Stimulated activated CD8-positive, alpha-beta memory T cell treated with anti-CD3 and anti-CD28 coated beads, Interleukin-4, amount 100 ng/mL, for 4 hours (primary cell): ENCODE measurements at places on chromosomes 16 and 17.

DNA sequence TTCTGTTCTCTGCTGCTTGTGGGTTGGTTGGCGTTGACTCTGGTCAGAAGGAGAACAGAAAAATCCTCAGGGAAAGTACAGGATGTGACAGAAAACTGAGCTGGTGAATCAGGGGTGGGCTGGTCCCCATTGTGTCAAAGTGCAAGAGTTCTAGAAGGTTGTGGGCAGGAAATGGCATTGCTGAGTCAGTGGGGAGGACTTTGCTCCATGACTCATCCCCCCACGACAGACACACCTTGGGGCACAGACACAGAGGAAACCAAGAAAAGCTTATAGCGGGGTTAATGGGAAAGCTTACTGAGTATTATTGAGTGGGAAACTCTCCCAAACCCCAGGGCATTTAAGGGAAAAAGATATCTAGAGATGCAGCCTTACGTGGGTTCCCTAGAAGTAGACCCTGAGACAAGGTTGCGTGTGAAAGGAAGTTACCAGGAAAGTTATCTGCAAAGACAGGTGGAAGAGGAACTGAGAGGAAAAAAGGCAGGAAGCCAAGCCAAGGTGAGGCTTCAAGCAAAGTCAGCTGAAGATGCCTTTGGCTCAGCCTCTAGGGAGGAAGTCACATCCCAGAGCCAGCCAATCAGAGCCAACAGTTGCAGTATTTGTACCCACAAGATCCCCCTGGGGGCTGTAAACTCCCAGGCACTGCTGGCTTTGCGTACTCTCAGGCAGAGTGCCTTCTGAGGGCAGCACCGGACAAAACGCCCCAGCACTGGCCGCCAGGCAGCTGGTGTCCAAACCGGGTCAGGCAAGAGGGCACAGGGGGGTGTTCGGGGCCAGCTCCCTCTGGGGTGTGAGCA lies 86.4 kb downstream of the FOXL1 start:
- DNase-seq: peak; percentile 20

DNA sequence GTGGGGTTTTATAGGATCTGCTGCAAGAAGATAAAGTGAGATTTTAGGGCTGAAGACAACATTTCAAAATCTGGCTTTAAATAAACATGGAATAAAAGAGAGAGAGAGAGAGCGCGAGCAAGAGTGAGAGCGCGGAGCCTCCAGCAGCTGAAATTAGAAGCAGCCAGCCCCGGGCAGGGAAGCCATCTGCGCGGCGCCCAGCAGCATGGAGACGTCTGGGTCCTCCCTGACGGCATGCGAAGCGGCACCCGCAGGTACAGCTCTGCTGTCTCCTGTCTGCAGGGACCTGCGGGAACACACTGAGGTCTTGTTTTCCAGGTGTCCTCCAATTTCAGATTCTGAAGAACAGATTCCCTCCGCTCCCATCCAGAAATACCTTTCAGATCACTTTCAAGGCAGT lies 7.9 kb upstream of the BAIAP2 start:
- DNase-seq: no peak

DNA sequence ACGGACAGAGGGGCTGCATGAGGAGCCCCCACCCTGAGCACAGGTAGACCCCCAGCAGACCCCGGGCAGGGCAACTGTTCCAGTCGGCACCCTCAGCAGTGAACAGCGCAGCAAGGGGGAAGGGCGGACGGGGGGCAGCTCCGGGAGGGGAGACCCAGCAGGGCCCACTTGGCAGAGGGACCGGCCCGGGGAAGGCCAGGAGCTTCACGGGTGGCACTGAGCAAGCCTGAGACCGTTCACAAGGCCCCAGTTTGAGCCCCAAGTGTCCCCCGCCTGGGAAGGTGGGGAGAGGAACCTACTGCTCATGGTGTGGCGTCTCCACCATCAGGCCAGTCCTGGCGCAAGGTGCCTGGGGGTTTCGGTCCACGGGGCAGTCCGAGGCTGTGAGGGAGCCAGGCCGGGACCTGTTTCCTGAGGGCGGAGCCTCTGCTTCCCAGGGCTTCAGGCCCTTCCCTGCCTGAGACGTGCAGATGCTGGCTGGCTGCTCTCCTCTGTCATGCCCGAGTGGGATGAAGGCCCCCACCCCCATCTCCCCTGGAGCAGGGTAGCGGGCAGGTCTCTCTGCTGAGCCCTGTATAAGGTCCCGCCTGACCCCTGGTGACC lies 54.4 kb upstream of the GNG13 start:
- DNase-seq: no peak

DNA sequence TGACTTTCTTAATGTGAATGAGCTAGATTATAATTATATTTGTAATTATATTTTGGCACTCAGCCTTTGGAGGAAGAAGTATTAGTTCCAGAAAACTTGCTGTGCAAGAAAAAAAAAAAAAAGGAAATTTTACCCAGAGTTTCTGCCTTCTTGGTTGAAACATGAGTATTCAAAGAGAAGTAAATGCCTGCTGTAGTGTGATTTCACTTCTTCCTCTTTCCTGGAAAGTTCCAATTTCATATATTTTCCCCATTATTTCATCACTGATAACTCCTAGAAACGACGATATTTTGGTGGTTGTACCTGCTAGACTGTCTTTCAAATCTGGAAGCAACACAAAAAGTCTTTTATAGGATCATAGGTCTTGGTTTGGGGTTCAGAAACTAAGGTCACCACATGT lies 20.4 kb upstream of the MPHOSPH6 start:
- no peak for DNase-seq

GRCh38 chr16:50295541-50296132 lies 29.3 kb downstream of the ADCY7 start:
- DNase-seq: no peak

DNA sequence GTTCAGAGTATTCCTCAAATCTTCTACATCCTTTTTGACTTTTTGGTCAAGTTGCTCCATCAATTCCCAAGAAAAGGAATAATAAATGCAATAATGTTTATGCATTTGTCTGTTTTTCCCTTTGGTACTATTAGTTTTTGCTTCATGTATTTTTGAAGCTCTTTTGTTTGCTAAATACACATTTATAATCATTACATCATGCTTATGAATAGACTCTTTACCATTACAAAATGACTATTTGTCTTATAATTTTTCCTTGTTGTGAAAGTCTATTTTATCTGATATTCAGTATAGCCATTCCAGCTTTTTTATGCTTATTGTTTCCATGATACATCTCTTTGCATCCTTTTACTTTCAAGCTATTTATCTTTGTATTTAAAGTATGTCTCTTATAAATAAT lies 41.2 kb downstream of the CEP112 start:
- DNase-seq: no peak

DNA sequence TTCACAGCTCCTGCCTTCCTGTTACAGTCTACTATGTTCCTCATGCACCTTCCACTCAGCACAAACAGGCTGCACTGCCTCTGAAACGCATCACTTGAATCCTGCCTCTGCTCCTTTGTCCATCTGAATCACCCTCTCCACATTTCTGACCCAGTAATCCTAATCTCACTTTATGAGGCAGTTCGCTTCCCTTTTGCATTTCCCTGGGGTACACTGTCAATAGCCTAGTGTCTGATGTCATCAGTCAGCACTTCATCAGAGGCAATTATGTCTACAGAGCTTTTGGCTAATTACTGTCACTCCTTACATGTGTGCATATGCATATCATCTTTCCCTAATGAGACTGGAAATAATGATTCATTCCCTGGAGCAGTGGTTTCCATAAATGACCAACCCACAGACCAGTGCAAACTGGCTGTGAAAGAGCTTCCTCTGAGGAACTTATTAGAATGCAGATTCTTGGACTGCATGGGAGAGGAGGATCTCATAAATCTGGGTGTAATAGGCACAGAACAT lies 23.6 kb downstream of the CA4 start:
- no peak for DNase-seq

DNA sequence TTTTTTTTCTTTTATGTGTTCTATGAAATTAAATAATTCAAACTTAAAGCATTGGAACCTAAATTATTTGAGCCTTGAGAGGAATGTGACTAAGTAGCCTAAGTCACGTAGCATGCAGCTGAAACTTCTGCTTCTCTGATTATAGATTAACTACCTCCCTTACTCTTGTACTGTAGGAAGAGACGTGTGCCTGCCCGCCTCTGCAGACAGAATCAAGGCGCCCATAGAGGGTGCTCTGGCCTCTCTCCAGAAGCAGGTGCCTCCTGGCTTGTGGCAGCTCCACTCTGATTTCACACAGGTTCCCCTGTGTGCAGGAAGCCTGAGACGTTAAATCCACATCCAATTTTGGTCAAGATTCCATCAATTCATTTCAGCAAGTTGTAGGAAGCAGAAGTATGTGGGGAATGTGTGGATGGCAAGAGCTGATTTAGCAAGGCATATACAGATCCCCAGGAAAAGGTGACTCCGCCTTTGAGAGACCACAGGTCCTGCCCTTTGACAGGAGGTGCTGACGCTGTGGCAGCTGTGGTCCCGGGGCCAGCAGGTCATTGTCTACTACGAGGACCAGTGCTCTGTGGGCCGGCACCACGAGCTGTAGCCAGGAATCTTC lies 1418.8 kb downstream of the CDH11 start:
- no peak for DNase-seq
